ENCODE measurements at places on chromosomes 12 and 14. TPM values are rescaled to one million over a fixed set of nuclear protein-coding genes. Genes with fewer than 3 reads are reported as not detected.

Gene CLEC9A
- not detected for total RNA-seq

Gene NPFF
- total RNA-seq = not detected

Gene OAS2
- total RNA-seq = 12.3 TPM

Gene HECTD1
- 433 TPM for total RNA-seq

Gene MARS1
- 117 TPM for total RNA-seq

Gene GNG2
- 11.8 TPM for total RNA-seq

Gene POTEM
- total RNA-seq = not detected

Gene RTN1
- 2.9 TPM for total RNA-seq

Gene GLT8D2
- total RNA-seq = 82.5 TPM

Gene GPX2
- total RNA-seq = 0.12 TPM

Gene NRIP2
- not detected for total RNA-seq

Gene PLEKHD1
- total RNA-seq = not detected

Gene EFCAB11
- total RNA-seq = 7.6 TPM

Gene CPNE6
- not detected for total RNA-seq
